ENCODE measurements at places on chromosomes 4 and X.
A peak's percentile ranks its signal among the peaks of the same experiment; 100 is the strongest.

DNA sequence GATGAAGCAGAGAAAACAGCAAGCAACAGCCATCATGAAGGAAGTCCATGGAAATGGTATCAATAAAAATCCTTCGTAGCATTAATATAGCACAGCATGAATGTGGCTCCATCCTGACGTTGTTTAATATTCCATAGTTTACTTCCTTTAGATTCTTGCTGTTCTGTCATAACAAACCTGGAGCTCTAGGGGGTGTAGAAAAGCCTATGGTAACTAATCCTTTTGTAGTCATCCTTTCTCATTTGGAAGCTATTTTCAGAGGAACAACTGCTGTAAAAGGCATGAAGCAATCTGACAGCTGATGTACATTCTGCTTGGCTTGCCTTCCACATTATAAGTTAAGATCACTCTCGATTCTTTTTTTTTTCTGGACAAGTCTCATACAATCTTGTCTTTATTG lies 914 bp downstream of the MYOZ2 start:
- no peak for DNase-seq

DNA sequence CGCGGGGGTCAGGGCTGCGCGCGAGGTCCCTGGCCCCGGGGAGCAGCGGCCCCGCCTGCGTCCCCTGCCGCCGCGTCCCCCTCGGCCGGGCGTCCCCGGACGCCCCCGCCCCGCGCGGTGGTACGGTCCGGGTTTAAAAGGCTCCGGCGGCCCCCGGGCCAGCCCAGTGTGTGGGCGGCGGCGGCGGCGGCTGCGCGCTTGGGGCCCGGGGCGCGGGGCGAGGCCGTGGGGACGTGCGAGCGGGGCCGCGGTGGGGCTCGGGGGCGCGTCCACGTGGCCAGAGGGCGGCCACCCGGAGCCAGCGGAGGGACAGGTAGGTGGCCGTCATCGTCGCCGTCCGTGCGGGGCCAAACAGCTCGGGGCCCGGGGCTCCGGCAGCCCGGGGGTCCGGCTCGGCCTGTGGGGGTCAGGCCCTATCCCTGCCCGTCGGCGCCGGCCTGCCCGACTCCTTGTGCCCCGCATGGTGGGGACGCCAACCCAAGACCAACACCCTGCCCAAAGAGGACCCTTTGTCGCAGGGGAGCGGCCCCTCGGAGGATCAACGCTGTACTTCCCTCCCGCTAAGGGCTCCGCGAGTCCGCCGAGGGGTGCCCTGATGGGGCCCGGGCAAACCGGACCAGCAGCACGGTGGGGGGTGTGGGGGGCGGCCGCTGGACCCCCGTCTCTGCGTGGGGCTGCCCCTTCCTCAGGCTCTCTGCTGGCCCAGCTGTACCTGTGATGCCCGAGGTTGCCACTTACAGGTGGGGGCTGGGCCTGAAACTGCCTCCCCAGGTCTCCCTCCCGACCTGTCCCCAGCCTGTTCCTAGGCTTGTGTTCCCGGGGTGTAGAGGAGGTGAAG lies at the start of gene PLXNA3:
TSS of gene PLXNA3 (plus strand) at position 166 of the 838 bp plus-strand sequence. CDS start 1,903 bp downstream, outside the sequence.
- DNase-seq = no peak

- DNase-seq = no peak
These were observed 16.2 kb downstream of the TBC1D9 start for GRCh38 chr4:140739971-140740370.

DNA sequence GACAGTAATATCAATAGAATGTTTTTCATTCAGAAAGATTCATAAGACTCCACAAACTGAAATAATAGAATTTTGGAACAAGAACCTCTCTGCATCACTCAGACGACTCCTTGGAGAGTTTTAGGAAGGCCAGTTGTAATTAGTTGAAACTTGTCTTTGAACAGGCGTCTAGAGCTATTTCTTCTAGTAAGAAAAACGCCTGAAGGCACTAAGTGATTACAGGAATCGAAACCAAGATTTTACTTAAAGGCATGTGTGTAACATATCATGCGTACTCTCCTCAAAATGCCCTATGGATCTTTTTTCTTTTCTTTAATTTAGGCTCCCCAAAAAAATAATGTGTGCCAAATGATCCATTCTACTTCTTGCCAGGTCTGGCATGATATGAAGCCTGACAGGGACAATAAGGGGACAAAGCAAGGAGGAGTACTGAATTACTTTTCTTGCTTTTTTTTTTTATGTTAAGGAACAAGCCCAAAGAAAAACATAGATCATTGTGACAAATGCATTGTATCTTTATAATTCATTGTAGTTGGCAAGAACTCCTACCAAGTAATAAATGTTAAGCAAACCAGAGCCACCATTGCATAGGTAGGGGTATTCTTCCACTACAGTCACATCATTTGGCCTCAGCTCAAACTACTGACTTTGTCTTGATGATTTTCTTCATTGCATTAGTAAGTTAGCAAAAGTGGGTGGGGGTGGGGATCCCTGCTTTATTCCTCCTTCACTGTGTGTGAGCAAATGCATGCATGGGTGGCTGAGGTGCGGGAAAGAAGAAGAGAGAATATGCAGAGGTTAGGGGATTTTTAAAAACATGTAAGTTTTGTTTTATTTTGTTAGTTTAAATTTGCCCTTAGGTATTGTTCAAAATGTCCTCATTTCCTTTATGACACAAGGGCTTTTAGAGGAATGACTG lies 79.9 kb upstream of the ATOH1 start:
- DNase-seq = no peak

DNA sequence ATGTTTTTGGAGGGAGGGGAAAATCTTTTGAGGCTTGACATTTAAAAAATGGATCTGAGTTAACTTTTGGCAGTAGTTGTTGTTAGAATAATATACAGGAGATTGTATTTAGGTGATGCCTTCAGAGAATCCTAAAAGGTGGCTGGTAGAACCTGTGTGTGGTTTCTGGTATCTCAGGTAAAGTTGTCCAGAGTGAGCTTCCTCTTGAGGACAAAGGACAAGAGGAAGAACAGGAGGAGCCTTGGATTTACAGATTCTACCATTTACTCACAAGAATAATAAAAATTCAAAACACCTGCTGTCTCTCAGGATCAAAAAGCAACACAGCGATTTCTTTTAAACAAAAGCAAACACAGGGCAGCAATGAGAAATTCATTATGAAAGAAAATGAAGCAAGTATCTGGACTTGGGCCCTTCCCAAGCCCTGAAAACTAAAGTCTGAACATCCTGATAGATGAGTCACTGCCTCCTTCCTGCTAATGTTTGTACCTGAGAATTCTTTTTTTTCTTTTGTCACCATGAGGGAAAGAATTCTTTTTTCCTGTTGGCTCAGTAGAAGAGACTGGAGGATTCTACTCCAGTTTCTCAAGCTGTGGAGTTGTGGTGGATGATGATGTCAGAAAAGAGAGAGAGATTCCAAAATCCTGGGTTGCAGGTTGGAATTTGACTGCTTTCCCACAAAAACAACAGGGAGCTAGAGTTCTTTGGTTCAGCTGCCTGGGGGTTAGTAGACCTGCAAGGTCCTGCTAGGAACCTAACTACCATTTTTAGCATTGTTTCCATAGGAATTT lies 31.5 kb upstream of the RAPGEF2 start:
- no peak for DNase-seq

DNA sequence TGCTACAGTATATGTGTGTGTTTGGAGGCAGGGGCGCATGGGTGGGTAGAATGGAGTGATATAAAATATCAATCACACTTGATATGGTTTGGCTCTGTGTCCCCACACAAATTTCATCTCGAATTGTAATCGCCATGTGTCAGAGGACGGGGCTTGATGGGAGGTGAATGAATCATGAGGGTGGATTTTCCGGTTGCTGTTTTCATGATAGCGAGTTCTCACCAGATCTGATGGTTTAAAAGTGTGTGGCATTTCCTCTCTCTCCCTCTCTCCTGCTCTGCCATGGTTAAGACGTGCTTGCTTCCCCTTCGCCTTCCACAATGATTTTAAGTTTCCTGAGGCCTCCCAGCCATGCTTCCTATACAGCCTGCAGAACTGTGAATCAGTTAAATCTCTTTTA lies 14.8 kb downstream of the SOWAHB start:
- DNase-seq = peak; percentile 26

DNA sequence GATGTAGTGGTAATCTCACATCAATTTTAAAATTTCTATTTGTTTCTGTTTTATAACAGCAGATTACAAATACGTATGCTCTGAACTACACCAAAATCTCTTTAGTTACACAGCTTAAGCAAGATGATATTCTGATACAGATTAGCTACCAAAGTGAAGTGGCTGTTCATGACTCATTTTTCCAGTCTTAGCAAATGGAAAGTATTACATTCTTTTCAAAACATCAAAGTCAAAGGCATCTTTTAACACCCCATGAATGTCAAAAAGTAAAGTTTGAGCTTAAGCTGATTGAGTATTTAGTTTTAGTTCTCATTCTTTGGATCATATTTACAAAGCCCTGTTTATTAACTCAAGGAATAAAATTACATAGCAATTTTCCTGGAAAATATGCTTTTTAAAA lies 6.6 kb upstream of the HPGDS start:
- DNase-seq = no peak

- no peak for DNase-seq
These were observed 62.2 kb downstream of the FMR1NB start for GRCh38 chrX:148043271-148043855.

DNA sequence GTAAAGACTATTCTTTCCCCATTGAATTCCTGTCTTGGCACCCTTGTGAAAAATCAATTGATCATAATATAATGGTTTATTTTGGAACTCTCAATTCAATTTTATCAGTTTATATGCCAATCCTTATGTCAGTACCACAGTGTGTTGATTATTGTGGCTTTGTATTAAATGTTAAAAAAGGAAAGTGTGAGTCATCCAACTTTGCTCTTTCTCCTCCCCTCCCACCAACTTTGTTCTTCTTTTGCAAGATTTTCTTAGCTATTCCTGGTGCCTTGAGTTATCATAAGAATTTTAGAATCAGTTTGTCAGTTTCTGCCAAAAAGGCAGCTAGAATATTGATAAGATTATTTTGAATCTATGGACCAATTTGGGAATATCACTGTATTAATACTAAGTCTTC lies 11.2 kb upstream of the RNF175 start:
- DNase-seq = no peak

DNA sequence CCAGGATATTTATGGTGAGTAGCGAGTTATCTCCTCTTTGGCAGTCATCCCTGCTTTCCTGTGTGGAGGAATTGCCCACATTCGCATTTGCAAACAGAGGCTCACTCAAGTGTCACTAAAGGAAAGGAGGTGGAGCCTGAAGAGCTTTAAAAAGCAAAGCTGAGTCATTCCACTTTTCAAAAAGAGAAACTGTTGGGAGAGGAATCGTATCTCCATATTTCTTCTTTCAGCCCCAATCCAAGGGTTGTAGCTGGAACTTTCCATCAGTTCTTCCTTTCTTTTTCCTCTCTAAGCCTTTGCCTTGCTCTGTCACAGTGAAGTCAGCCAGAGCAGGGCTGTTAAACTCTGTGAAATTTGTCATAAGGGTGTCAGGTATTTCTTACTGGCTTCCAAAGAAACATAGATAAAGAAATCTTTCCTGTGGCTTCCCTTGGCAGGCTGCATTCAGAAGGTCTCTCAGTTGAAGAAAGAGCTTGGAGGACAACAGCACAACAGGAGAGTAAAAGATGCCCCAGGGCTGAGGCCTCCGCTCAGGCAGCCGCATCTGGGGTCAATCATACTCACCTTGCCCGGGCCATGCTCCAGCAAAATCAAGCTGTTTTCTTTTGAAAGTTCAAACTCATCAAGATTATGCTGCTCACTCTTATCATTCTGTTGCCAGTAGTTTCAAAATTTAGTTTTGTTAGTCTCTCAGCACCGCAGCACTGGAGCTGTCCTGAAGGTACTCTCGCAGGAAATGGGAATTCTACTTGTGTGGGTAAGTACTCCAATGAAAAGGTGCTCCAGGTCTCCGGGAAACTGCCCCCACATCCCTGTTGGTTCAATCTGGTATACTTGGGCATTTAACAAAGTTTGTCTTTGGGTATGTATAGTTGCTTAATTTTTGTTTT lies at the start of gene EGF:
TSS of gene EGF (plus strand) at position 178 of the 890 bp plus-strand sequence. CDS start at position 631, 453 bp downstream.
- no peak for DNase-seq

GRCh38 chr4:169664615-169665014 lies 44.2 kb downstream of the CLCN3 start:
- no peak for DNase-seq

GRCh38 chr4:56118055-56118454 lies 169.3 kb downstream of the CEP135 start:
- no peak for DNase-seq

DNA sequence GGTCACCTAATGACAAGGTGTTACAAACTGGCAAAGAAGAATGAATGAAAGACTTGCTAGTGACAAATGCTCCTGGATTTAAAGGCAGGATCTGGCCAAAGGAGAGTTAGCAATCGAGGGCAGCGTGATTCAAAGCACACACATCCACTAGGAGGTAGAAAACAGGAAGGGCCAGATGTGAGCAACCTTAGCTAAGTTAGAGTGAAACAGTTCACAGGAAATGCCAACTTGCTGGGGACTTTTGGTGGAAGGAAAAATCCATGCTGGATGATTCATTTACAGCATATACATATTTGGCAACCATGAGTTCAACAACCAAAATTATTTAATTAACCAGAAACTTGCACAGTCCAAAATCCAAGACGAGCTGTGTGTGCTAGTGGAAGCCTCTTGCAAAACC lies 276.9 kb downstream of the PTTG2 start:
- DNase-seq = peak; percentile 53

- no peak for DNase-seq
These were observed at the start of gene ZFYVE28 for GRCh38 chr4:2417765-2418649. ZFYVE28 (minus strand) TSS chr4:2418645; CDS start chr4:2418323, 322 bp downstream.

- DNase-seq = no peak
These were observed 744.1 kb downstream of the FAM133A start for GRCh38 chrX:94418065-94418464.

DNA sequence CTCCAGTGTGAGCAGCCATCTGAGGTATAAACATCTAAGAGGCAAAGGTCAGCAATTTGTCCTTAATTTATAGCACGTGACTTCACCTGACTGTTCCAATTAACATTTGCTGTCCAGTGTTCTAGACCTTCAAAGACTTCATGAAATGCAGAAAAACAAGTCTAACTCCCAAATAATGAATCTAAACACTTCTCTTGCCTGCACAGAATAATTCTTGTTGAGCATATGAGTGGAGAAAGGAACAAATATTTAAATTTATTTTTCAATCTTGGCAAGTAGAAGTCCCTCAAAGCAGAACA lies 12.0 kb downstream of the RFC1 start:
- DNase-seq = no peak

GRCh38 chr4:95181243-95181995 lies 367.4 kb downstream of the UNC5C start:
- no peak for DNase-seq

DNA sequence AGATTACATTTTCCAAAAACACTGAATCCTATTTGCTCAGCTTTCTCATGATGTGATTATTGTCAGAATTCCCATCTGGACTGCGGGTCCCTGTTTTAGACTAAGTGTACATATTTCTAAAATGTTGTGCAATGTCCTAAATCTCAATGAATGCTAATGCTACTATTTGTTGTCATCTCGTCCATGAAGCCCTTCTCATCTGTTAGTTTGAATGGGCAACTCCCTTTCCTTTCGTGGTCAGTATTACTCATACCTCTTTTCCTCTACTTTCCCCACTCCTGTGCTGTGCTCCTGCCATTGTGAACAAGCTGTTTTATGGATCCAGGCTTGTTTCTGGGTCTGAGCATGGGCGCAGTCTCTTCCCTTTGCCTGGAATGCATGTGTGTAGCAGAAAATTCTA lies 91.0 kb downstream of the MID1 start:
- no peak for DNase-seq

All from AG04449 (cell line).